Tracheal epithelial cell (primary cell): ENCODE measurements at places on chromosomes 1 and 21. TPM values are rescaled to one million over a fixed set of nuclear protein-coding genes. Genes with fewer than 3 reads are reported as not detected.

Gene LRRIQ3
- 0.24 and 0.43 TPM in 2 replicates for total RNA-seq

Gene OR10R2
- not detected in 2 replicates for total RNA-seq

Gene RGS13
- not detected in 2 replicates for total RNA-seq

Gene YIPF1
- 16.4 and 27.7 TPM in 2 replicates for total RNA-seq

Gene PPFIA4
- total RNA-seq, result 0.64 and 14.0 TPM in 2 replicates

Gene NOS1AP
- total RNA-seq, result not detected in 2 replicates

Gene FAM110D
- under 0.01 TPM in 1 of 2 replicates, not detected in the other for total RNA-seq

Gene HSD3B1
- total RNA-seq, result not detected in 2 replicates

Gene CLSTN1
- total RNA-seq, result 113 and 145 TPM in 2 replicates

Gene MAP1LC3C
- not detected in 2 replicates for total RNA-seq

Gene HENMT1
- total RNA-seq, result 1.2 and 1.5 TPM in 2 replicates

Gene DISP1
- total RNA-seq, result 0.72 and 1.5 TPM in 2 replicates

Gene CCDC17
- total RNA-seq, result 0.64 and 1.2 TPM in 2 replicates
